ENCODE measurements at places on chromosomes 3 and 15.
A peak's percentile ranks its signal among the peaks of the same experiment; 100 is the strongest.

DNA sequence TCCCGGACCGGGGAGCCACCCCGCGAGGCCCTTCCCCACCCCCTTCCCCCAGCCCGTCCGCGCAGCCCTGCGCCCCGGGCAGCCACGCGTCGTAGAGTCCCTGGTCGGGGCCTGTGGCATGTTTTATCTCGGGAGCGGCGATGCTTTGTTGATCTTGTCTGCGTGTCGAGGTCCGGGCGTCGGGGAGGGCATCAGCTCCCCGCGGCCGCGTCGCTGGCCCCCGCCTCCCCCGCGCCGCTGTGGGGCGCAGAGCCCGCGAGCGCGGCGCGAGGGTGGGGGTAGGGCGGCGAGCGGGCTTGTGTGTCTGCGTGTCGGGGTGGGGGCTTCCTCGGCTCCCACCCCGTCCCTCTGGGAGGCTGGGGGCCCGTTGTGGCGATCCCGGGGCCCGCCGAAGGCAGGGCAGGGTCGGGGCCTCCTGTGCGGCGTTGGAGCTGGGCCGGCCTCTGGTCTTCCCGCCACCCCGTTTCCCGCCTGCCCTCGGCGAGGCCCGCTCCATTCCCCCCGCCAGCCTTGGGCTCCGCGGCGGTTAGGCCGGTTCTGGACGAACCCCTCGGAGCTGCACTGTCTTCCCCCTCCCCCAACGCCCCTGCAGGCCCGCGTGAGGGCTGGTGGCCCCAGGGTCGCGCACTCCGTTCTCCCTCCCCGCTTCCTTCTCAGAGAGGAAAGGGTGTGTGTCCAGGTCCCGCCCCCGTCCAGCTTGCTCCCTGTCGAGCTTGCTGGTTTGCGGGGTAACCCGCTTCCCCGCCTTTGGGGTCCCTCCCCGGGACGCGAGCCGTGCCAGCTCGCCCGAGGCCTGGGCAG is 695 bp downstream of the GMPS start:
- peak; percentile 25 for DNase-seq

- DNase-seq = no peak
Observed at GRCh38 chr15:88401996-88402656, 65.1 kb downstream of the MRPL46 start.

GRCh38 chr3:32062950-32063582 is 43.4 kb upstream of the GPD1L start:
- peak; percentile 59 for DNase-seq

GRCh38 chr3:45841420-45841756 is 531 bp downstream of the LZTFL1 start:
- peak; percentile 21 for DNase-seq

DNA sequence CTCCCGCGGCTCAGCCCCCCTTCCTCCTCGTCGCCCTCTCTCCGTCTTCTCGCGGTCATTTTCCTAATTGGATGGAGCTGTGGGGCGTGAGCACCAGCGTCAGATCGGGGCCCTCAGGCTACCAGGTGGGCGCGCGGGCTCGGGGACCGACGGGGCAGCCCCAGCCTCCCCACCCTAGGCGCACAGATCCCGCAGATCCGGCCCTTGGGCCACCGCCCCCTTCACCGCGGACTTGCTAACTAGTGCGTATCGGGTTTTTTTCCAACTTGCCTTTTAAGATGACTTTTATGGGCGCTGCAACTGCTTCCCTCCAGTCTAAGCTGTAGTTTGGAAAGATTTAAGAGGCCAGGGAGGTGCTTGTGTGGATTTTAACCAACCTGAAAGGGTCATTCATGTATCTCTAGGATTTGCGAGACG is 1.3 kb downstream of the ZNF710 start:
- DNase-seq = peak; percentile 54

DNA sequence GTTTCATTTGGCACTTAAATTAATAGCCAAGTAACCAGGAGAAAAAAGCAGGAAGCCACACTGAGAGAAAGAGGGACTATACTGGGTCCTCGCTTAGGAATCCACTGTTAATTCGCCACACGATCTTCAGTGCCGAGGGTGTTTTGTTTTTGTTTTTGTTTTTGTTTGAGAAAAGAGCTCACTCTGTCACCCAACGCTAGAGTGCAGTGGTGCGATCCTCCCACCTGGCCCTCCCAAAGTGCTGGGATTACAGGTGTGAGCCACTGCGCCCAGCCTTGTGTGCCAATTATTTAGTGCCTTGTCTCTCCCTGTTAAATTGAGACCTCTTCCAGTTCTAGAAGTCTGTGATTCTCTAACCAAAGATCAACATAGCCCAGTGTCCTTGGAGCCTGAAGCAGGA is 53.8 kb upstream of the TPM1 start:
- no peak for DNase-seq

- peak; percentile 66 for DNase-seq
Observed at GRCh38 chr3:122092460-122093165, 37.5 kb downstream of the CD86 start.

DNA sequence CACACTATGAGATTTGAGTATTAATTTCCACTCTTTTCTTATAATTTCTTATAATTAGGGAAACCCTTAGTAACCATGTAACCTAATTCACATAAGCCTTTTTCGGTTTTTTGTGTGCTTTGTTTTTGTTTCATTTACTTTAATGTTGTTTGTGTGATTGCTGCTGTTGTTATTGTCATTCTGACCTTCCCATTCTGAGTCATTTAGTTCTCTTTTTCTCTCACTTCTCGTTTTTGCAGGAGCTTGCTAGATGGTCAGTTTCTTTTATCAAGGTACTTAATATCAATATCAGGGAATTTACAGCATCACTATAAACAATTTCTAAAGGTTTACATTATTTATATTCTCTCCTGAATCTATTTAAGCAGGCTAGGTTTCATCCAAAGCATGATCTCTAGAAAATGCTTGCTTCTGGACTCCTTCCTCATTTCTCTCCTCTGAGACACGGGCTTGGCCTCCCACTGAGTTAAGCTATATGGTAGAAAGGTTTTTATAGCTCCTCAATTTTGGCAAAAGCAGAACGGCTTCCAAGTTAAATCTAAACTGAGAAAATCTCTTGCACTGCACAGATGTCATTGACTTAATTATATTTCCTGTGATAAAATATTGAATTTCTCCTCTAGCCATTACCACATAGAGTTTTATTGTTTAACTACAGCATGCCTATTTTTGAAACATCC is 534.2 kb downstream of the NSUN3 start:
- no peak for DNase-seq

DNA sequence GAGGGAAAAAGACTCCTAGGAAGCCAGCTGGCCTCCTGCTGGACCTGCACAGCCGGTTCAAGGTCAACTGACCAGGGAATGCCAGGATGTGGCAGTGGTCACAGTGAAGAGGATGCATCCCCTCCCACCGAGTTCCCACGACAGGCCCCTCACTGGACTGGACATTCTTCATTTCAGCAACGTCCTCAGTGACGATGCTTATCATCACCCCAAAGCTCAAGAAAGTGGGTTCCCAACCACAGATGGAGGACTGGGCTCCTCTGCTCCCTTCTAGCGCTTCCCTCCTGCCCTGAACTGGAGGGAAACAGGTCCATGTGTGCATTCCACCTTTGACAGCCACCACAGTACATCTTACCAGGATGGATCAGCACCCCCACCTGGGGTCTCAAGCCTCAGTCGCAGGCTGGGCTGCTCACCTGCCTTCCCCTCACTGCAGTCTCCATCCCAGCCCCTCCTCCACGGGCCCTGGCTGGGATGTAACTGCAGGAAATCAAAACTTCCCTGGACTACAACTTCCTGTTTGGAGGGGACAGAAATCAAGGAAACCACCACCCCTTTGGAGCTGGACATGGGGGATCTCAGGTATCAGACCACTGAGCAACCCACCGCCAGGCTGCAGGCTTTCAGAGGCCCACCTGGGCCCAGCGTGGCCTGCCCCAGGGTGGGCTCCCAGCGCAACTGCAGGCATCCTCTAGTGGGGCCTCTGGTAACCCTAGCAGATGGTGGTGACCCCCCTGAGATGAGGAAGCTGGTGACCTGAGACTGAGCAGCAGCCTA is 7.3 kb downstream of the CALML4 start:
- DNase-seq = no peak

DNA sequence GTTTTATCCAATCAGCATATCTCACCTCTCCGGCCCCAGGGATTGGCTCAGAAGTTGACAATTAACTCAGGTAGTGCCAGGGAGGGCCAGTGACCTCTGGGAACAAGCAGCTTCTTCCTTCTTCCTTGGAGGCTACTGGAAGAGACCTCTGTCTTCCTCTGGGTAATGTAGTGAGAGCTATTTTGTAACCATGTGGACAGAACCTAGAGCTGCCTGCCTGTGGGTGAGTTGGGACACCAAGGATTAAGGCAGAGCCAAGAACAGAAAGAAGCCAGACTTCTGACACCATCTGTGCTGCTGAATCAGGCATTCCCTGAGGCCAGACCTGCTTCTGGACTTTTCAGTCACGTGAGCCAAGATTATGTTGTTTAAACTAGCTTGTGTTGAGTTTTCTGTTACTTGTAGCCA is 5.9 kb upstream of the NDUFAF1 start:
- peak; percentile 73 for DNase-seq

GRCh38 chr3:24367216-24367615 is 127.4 kb downstream of the THRB start:
- no peak for DNase-seq

- DNase-seq = peak; percentile 63
Observed at GRCh38 chr15:75578948-75579920, at the start of gene PTPN9. Gene PTPN9, minus strand, starts transcription at chr15:75579315. Its CDS starts 539 bp downstream, at chr15:75578776.

- no peak for DNase-seq
Observed at GRCh38 chr3:104642827-104643226, 723.9 kb upstream of the ALCAM start.

- no peak for DNase-seq
Observed at GRCh38 chr3:179156170-179156569, 8.0 kb downstream of the PIK3CA start.

GRCh38 chr3:194137008-194137505 is 1.1 kb downstream of the HES1 start:
- DNase-seq = peak; percentile 81

DNA sequence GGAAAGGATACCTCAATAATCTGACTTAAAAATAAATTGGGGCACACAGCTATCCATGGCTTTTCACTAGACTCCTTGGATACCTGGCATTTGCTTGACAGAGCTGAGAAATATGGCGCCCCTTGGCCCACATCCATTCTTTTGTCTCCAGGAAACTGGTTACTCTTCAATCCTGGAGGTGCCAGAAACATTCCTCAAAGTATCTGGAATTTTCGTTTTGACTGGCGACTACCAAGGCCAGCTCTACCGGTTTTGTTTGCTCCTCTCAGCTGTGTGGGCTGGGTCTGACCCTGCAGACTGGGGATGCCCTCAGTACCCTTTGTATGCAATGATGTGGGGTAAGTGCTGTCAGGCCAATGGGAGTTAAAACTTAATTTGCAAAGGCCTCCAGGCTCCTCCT is 27.0 kb downstream of the KATNBL1 start:
- DNase-seq = no peak

GRCh38 chr3:86618706-86619105 is 372.2 kb downstream of the VGLL3 start:
- no peak for DNase-seq

- DNase-seq = no peak
Observed at GRCh38 chr3:146892041-146892440, 286.9 kb upstream of the PLSCR5 start.

DNA sequence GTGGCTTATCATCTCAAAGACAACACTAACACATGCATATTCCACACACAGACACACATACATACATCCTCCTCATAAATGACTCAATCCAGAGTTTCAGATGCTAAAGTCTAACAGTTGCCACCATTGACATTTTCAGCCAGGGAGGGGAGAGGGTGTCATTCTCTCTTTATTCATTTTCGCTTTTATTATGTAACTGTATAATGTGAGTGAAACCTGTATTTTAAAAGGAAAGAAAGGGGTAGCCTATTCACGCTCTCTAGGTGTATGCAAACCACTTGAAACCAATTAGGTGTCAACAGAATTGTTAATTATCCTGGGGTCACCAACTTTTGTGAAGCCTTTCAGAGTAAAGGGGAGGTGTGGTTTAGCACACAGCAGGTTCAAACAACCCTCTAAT is 1282.9 kb downstream of the ROBO2 start:
- no peak for DNase-seq

DNA sequence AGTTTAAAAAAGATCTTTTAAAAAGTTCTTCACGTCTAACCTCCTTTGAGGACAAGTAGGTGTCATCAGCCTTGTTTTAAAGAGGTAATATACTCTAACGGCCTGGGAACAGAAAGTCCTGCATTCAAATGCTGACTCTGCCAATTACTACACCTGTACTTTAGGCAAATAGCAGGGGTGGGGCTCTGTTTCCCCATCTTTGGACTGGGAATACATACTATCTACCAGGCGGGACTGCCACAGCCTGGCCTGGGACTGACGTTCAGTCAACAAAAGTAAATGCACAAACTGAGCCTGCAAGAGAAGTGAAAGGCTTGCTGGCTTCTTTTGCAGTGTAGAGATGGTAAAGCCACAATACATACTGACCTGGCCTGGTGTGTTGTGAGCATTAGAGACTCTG is 107.6 kb upstream of the SPATA12 start:
- no peak for DNase-seq

DNA sequence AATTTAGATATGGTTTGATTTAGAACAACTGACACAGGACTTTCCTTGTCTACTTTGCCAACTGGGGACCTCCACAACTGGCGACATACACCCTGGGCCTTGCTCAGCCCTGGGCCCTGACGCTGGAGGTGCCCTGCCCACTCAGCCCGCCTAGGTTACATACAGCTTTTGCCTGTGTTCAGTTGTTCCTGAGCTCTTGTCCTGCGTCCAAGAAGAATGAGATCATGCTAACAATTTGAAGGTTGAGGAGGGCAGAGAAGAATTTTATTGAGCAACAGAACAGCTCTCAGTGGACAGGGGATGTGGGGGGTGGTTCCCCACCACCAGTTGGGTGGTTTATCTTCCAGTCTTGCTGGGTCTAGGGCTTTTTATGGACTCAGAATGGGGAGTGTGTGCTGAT is 67.9 kb downstream of the IQCH start:
- peak; percentile 64 for DNase-seq

DNA sequence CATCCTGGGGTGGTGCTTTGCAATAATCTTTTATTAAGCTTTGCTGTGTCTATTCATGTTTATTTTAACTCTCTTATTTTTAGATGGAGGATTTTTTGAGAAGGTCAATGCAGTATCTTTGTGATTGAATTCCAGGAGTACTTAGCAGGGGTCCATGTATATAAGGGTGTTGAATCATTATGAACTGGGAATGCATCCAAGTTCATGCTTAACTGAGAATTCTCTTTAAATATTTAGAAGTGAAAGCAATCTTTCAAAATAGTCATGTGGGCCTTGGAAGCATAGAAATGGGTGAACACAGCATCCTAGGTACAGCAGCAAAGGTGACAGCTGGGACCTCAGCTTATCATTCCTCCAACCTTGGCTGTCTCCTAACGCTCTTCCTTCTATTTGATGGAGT is 27.3 kb downstream of the SPTSSB start:
- DNase-seq = no peak

GRCh38 chr15:72820278-72820677 is 36.7 kb upstream of the ADPGK start:
- no peak for DNase-seq

- no peak for DNase-seq
Observed at GRCh38 chr3:70833239-70833960, 521.0 kb upstream of the MDFIC2 start.

GRCh38 chr3:140092848-140093536 is 158.0 kb downstream of the CLSTN2 start:
- peak; percentile 3 for DNase-seq

- DNase-seq = no peak
Observed at GRCh38 chr3:114538211-114538610, 244.4 kb downstream of the TIGIT start.

- peak; percentile 50 for DNase-seq
Observed at GRCh38 chr3:56291244-56291680, 177.0 kb downstream of the ERC2 start.
